ENCODE measurements at places on chromosomes 13 and 19.

DNA sequence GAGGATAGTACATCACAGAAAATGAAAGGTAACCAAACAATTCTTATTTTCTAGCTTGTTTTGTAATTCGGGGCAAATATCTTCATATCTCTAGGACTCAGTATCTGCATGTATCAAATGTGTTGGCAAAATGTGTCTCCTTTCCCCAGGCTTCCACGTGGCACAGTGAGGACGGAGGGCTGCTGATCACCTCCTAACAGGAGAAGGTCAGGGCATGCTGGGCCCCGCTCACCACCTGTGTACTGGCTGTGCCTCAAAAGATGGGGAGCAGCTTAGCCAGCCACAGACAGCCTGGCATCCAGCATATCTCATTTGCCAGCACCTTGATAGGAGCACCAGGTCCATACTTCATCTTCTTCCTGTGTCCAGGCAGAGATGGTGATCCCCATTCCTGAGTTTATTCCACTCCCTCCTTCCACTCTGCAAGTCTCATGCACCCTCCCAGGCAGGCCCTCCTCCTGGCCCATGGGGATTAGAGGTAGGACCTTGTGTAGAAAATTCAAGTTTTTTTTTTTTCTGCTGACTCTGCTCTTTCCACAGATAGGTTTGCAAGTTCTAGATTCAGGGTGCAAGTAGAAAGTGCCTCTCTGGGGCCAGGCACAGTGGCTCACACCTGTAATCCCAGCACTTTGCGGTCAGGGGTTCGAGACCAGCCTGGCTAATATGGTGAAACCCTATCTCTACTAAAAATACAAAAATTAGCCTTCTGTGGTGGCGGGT, 1639.0 kb upstream of the SLC10A2 start:
- DNase-seq, result no peak

GRCh38 chr19:34474233-34474989, 7.1 kb upstream of the WTIP start:
- DNase-seq, result no peak

GRCh38 chr13:36666477-36667229, 7.2 kb upstream of the SERTM1 start:
- no peak for DNase-seq

GRCh38 chr13:51980908-51981307, 30.3 kb downstream of the ATP7B start:
- DNase-seq, result no peak

DNA sequence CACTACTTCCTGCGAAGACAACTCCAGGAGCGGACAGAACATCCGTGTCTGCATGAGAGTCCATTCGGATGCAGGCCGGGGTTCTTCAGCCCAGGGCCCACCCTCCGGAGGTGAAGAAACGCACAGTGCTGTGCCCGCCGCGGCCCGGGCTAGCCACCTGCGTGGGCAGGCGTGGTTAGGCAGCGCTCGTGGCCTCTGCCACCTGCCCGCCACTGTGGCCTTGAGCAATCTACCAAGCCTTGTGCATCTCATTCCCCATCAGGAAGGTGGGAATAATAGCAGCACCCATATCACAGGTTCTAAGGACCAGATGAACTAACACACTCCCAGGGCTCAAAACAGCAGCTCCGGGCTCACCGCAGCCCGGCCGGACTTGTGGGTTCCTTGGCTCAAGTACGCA, 26.7 kb upstream of the PABPC3 start:
- DNase-seq, result no peak

GRCh38 chr19:30374539-30374864, 2.3 kb downstream of the ZNF536 start:
- no peak for DNase-seq

DNA sequence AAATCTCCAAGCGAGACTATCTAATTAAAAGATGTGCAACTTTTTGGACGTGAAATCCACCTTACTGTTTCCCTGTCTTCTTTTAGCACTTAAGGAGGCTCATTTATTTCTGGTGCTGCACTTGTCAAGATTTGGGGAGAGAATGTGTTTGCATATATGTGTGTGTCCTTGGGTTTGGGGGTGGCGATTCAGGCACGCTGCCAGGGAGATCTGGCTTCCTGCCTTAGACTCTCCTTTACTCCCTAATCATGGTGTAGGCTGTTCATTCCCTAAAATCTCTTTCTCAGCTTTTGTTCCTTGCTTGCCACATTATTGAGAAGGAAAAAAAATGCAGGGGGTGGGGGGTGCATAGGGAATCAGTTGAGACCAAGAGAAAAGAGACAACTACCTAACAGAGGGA, 271.2 kb downstream of the DCLK1 start:
- no peak for DNase-seq

- no peak for DNase-seq
Measured at GRCh38 chr13:79745081-79745480, 264.1 kb downstream of the NDFIP2 start.

DNA sequence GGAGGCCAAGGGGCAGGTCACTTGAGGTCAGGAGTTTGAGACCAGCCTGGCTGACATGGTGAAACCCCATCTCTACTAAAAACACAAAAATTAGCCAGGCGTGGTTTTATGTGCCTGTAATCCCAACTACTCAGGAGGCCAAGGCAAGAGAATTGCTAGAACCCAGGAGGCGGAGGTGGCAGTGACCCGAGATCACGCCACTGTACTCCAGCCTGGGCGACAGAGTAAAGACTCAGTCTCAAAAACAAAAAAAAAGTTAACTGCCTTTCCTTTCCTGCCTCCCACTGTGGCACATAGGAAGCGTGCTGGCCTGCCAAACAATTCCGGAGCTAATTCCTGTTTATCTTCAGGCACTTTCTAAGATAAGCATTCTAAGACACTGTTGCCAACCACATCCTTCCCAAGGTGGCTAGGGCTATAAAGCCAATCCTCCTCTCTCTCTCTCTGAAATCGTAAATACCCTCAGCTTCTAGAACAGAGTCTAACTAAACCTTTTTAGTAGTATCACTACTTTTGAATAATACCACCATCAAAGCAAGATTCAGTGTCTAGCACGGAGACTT, 21.6 kb downstream of the SLC25A30 start:
- no peak for DNase-seq

DNA sequence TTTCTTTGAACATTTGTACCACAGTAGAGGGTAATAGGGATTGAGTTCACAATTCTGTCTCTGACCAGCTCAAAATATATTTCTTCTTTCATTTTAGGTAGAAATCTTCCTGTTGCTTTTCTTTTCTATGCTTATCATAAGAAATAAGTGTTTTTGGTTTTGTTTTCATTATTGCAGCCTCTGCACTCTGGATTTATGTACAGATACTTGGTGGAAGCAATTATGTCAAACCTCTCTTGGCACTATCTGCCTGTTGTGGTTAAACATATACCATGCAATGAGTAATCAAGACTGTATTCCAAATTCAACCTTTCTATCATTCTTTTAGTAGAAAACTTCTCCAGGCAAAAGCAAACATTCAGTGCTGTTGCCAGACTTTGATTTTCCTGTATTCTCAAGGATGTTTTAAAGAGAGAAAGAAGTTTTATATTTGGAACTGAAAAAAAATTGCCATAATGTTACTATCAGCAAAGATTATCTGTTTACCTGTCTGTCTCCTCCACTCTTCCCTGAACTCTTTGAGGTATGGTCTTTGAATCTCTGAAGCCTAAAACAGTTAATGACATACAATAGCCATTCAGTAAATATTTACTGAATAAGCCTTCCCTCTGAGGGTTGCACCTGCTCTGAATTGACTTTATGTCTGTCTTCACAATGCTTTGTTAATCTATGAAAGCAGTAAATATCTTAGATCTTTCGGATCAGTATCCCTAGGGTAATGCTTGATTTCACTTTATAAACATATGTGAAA, 612.5 kb upstream of the PRR20A start:
- DNase-seq, result no peak

DNA sequence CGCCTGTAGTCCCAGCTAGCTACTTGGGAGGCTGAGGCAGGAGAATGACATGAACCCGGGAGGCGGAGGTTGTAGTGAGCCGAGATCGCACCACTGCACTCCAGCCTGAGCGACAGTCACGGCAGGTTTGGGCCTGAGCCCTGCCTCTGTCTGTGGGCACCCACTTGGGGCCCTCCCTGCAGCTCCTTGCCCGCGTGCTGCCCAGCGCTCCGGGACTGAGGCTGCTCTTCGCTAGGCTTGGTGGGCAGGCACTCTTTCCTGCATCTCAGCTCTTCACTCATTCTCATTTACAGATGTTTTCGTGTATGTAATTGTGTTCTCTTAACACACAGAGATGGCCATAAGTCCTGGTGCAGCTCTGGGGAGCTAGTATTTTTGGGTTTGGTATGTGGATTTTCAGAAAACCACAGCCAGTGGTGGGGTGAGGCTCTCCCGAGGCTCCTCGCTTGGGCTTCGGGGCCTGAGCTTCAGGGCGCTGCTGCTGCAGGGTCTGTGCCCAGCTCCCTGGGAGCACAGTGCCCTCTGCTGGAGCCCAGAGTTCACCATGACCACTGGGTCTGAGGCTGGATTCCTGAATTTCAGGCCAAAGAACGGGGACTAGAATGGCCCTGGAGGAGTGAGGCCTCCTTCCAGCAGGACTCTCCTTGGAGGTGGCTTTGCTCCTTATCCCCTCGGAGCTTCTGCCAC, 15.2 kb downstream of the UPF1 start:
- DNase-seq, result peak; percentile 59

GRCh38 chr13:60765700-60766411, 368.8 kb downstream of the TDRD3 start:
- no peak for DNase-seq

All from hippocampal formation (tissue), 2 donors.